ENCODE measurements at places on chromosomes 12 and 14.

GRCh38 chr12:62259631-62259992 lies 592 bp upstream of the USP15 start:
- peak overlapping the region; percentile 95 for H3K27ac ChIP-seq
- H3K4me1 ChIP-seq, result peaks cover 41% of the 10 kb centered on the region
- H3K4me3 ChIP-seq, result peak overlapping the region; percentile 94
- no peaks in the 10 kb centered on the region for H3K36me3 ChIP-seq
- no peak for DNase-seq

GRCh38 chr12:1277905-1278304 lies 286.9 kb downstream of the ERC1 start:
- no peak overlapping the region for H3K27ac ChIP-seq
- H3K27me3 ChIP-seq, result no peaks in the 10 kb centered on the region
- no peak overlapping the region for H3K4me3 ChIP-seq
- H3K36me3 ChIP-seq, result no peaks in the 10 kb centered on the region
- DNase-seq, result no peak
- H3K4me1 ChIP-seq, result peaks cover 21% of the 10 kb centered on the region

DNA sequence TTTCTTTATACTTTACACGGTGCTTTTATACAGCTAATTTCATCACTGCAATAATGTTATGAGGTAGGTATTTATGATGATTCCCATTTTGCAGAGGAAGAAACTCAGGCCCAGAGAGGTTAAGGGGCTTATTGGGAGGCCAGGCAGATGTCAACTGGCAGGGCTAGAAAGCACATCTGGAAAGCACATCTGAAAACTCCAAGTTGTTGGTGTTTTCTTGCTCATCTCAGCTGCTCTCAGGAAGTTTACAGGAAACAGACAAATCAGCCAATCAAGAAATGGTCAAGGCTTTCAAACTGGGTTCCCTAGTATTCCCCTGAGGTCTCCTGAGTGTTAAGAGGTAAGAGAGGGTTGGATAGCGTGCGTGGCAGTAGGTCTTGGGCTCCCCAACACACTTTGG lies 124.1 kb upstream of the MED13L start:
- peaks cover 19% of the 10 kb centered on the region for H3K4me1 ChIP-seq
- no peak for DNase-seq
- no peak overlapping the region for H3K4me3 ChIP-seq
- H3K36me3 ChIP-seq, result no peaks in the 10 kb centered on the region

- H3K4me3 ChIP-seq, result peak overlapping the region; percentile 81
- H3K4me1 ChIP-seq, result peaks cover 32% of the 10 kb centered on the region
- no peak for DNase-seq
- no peaks in the 10 kb centered on the region for H3K27me3 ChIP-seq
- no peaks in the 10 kb centered on the region for H3K36me3 ChIP-seq
These were observed 495 bp downstream of the ADIPOR2 start for GRCh38 chr12:1691123-1692007.

GRCh38 chr14:73424453-73424852 lies 33.9 kb downstream of the NUMB start:
- H3K4me3 ChIP-seq, result no peak overlapping the region
- H3K36me3 ChIP-seq, result no peaks in the 10 kb centered on the region
- H3K4me1 ChIP-seq, result peaks cover 33% of the 10 kb centered on the region
- H3K27ac ChIP-seq, result no peak overlapping the region

DNA sequence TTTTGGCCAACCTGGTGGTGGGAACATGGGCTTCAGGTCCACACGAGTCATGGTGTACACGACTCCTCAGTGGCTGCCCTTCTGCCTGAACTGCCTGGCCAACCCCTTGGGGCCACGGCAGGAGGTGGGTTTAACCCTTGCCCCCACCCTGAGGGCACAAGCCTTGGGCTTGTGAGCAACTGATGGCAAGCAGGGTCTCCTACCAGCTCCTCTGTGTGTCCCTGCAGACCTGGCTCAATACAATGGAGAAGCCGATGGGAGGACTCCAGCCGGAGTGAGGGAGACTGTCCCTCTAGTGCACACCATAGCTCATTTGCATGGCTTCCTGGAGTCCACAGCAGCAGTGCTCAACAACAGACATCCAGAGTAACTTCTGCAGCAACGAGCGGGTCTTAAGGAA lies 28.0 kb downstream of the JAG2 start:
- no peak overlapping the region for H3K4me3 ChIP-seq
- DNase-seq, result no peak
- no peaks in the 10 kb centered on the region for H3K36me3 ChIP-seq
- H3K27me3 ChIP-seq, result no peaks in the 10 kb centered on the region
- no peaks in the 10 kb centered on the region for H3K4me1 ChIP-seq
- no peak overlapping the region for H3K27ac ChIP-seq

DNA sequence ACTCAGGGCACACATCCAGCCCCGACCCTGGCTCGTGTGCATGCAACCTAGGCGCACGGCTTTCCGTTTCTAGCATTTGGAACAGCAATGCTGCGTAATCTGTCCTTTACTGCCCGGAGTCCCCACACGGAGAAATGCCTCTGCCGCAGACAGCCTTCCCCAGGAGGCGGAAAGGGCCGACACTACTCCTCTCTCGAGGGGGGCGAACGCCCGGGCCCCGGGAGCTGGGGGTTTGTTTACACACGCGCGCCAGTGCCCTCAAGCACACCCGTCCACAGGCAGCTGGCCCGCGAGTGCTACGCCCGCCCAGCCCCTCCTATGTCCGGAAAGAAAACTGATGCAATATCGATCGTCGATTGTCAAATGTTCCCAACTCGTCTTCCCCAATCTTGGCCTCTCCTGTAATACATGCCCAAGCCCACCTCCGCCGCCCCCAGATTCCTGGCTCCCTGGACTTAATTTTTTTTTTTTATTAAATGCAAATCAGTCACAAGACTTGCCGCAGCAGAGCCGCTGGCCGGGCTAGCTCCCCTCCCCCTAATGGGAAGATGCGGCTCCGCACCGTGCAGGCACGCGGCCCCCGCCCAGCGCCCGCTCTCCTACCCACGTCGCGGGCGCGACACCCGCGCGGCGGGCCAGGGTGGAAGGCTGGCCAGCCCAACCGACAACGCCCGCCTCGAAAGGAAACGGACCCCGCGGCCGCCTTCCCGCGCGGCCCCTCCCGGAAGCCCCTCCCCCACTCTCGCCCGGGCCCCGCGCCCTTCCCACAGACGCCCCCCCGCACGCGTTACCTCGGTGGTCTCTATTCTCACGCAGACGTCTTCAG lies 642 bp downstream of the SLC38A2 start:
- peak overlapping the region; percentile 99 for H3K27ac ChIP-seq
- peak overlapping the region; percentile 76 for H3K4me3 ChIP-seq
- no peak for DNase-seq
- no peaks in the 10 kb centered on the region for H3K27me3 ChIP-seq

- no peak for DNase-seq
- no peak overlapping the region for H3K4me3 ChIP-seq
- peaks cover 11% of the 10 kb centered on the region for H3K4me1 ChIP-seq
- H3K36me3 ChIP-seq, result no peaks in the 10 kb centered on the region
These were observed 167.2 kb upstream of the FRMD6 start for GRCh38 chr14:51484485-51484884.

DNA sequence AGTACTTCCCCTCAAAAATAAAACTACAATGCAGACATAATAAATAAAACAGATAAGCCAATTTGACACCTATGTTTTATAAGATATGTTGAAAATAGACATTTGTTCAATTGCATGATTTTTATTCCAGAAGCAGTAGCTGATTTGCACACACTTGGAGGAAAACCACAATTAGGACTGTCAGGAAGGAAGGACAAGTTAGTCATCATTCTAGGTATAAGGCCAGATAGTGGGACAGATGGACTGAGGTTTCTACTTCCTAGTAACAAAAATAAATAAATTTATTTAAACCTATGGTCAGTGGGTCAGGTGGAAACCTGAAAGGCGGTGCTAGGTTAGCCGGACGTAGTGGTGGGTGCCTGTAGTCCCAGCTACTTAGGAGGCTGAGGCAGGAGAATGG lies 141.8 kb upstream of the RASSF8 start:
- no peaks in the 10 kb centered on the region for H3K36me3 ChIP-seq
- peaks cover 7% of the 10 kb centered on the region for H3K4me1 ChIP-seq
- H3K4me3 ChIP-seq, result no peak overlapping the region
- H3K27ac ChIP-seq, result no peak overlapping the region
